AG04450 (cell line): ENCODE measurements at places on chromosomes 13 and 19. TPM values are rescaled to one million over a fixed set of nuclear protein-coding genes. Genes with fewer than 3 reads are reported as not detected.

DNA sequence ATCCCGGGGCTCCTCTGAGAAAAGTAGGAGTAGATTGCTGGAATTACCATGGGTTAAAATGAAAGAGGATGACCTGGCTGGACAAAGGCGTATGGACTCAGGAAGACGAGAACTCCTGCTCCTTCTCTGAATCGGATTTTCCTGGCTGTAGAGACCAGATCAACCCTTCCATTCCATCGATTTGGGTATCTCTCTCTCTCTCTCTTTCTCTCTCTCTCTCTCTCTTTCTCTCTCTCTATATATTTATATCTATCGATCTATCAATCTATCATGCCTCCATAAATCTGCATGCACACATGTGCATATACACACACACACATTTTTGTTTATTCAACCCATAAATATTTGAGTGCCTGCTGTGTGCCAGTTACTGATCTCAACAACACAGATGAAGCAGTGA, 234.9 kb downstream of the LMO7 start:
- no peak for DNase-seq

DNA sequence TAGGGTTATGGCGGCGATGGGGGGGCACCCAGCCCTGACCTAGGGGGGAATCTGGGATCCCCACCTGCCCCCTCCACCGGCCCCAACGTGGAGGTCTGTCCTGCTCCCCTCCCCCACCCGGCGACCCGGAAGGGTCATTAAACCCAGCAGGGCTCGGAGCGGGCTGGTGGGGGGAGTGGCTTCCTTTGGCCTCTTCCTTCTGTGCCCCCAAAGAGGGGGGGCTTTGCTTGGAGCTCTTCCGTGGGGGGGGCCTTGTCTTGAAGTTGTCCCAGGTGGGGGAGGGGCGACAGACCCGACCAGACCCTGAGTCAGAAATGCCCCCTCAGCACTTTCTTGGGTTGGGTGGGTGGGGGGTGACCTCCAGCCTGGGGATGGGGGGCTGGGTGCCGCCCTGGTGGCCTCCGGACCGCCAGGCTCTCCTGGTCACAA, 1.5 kb downstream of the ARID3A start:
- no peak for DNase-seq

DNA sequence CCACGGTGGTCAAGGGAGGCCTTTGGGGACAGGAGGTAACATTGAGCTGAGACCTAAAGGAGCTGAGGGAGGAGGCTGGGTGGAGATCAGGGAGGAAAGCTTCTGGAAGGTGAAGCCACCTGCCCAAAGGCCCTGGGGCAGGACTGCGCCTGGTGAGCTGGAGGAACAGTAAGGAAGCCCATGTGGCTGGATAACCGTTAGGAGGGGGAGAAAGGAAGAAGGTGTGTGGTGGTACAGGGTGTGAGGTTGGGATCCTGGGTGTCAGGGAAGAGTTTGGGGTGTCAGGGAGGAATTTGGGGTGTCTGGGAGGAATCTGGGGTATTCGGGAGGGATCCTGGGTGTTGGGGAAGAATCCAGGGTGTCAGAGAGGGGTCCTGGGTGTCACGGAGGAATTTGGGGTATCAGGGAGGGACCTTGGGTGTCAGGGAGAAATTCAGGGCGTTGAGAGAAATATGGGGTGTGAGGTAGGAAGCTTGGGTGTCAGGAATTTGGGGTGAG, 695 bp downstream of the TICAM1 start:
- no peak for DNase-seq

HSD17B14 gene
- polyA plus RNA-seq, result 2.3 and 3.6 TPM in 2 replicates

SULT2B1 gene
- polyA plus RNA-seq, result 0.12 and 0.20 TPM in 2 replicates

- no peak for DNase-seq
Measured at GRCh38 chr13:39217471-39217870, 179.2 kb downstream of the NHLRC3 start.

ADM5 gene
- polyA plus RNA-seq, result 0.19 and 0.33 TPM in 2 replicates

GRCh38 chr13:44814836-44815235, 174.4 kb downstream of the NUFIP1 start:
- DNase-seq, result no peak

GRCh38 chr13:38419312-38419873, 69.7 kb downstream of the UFM1 start:
- no peak for DNase-seq

COMP gene
- 0.09 TPM in 2 replicates for polyA plus RNA-seq

SPRYD7 gene
- 6.4 and 8.0 TPM in 2 replicates for polyA plus RNA-seq

GRCh38 chr19:35807633-35808032, 5.0 kb downstream of the PRODH2 start:
- no peak for DNase-seq

GRCh38 chr19:33063356-33063752, 1.3 kb downstream of the RHPN2 start:
- DNase-seq, result no peak

- no peak for DNase-seq
Measured at GRCh38 chr13:42393573-42394360, 121.8 kb downstream of the AKAP11 start.

GRCh38 chr19:49324801-49325576, at the start of gene SLC6A16:
Gene SLC6A16 (minus strand): TSS chr19:49325191. CDS start chr19:49311347, 13,844 bp downstream.
- no peak for DNase-seq

DNA sequence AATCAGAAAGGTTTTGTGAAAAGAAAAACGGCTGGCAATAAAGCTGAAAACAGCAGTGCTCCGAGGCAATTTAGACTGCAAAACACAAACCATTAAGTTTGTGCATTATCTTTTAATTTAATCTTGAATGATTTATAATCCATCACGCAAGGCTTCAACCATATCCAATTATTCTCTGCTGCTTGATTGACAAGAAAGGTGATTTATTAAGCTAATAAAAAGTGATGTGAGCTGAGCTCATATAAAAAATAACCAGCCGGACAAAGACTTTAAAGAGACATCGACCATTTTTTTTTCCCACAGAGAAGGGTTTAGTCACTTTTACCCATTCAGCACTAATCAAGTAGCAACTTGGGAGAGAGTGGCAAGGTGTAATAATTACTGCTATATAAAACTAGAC, 33.6 kb downstream of the TSHZ3 start:
- no peak for DNase-seq

DNA sequence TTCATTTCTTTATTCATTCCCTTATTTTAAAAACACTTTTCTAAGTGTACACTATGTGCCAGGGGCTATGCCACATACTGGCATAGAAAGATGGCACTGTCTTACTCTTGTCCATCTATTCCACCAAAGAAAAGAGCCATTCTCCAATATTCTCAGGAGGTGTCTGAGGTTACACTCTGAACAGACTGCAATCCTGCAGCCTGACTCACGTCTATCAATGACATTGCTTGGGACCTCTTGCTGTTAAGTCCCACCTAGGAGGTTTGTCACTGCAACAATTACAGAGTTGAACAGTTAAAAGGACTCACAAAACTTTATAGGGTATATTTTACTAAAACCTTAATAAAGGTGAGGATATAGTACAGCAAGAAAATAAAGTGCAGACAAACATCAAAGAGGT, 512.9 kb upstream of the HTR2A start:
- no peak for DNase-seq

- DNase-seq, result no peak
Measured at GRCh38 chr13:80447747-80448146, 106.8 kb upstream of the SPRY2 start.

DNA sequence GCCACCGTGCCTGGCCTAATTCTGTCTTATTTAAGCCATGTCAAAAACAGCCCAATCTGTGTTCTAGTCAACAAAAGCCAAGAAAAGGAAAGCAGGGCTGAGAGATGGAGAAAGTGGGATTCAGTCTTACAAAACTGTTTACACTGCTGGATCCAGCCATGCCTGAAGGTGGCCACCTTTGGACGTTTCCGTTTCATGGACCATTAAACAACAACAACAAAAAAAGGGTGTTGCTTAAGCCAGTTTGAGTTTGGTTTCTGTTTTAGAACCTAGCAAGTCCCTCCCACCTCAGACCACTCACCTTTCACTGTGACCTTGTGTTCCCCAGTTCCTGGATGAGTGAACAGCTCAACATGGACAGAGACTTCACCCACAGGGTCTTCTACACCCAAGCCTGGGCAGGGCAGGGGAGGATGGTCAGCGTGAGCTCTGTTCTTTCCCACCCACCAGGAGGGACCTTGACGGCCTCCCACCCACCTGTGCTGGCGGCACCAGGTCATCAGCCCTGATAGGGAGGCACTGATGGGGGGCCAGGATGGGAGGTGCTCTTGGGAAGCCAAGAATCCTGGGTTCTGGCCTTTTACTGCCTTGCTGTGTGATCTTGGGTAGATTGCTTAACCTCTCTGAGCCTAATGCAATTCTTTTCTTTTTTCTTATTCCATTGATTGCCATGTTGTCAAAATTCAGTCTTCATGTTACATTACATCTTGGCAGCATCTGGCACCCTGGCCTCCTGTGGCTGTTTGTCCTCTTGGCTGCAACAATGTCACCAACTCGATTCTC, 56.2 kb downstream of the COLGALT1 start:
- no peak for DNase-seq

CYP2F1 gene
- not detected in 2 replicates for polyA plus RNA-seq

LRP3 gene
- polyA plus RNA-seq, result 9.5 and 15.8 TPM in 2 replicates

DNA sequence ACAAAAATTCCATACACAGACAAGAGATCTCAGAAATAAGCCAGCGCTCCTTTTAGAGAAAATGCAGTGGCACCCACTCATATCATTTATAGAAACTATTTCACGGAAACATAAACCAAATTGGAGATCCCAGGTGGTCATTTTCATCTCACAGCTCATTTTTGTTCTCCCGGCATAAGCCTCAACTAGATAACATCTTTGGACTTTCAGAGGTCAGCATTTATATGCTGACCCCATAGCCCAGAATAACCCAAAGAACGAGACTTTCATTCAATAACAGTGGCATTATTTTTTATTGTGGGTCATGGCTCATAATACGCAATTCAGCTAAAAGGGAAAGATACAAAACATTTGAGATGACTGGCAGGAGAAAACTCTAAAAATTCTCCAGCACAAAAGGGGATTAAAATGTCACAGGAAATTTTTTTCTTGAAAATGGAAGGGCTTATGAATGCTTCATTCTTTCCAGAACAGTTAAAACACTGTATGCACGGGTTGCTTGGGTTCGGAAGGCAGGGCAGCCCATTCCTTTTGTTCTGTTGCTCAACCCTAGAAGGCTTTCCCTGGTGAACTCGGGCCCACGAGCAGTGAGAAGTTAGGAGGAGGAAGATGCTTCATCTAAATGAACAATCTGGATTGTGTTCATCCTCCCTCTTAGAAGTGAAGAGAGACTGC, 24.0 kb downstream of the STARD13 start:
- no peak for DNase-seq

DNA sequence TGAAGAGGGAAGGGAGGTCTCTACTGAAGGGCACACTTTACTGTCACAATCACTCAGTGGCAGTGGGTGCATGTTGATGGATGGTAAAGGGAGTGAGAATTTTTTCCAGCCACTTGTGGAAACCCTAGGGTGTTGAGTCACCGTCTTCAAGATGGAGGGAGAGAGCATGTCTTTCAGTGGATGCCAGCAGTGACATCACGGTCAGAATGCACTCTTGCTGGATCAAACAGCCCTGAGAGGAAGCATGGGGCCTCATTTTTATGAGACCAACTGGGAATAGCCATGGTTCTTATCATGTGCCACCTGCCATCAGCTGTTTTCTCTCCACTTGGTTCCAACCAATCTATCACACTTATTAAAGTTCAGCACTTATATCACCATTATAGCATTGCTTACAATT, 182.5 kb downstream of the KCNRG start:
- no peak for DNase-seq

- DNase-seq, result no peak
Measured at GRCh38 chr19:42303876-42304275, 1.5 kb upstream of the PAFAH1B3 start.

CLASRP gene
- polyA plus RNA-seq, result 12.4 and 13.9 TPM in 2 replicates

RFPL4A gene
- polyA plus RNA-seq, result not detected in 2 replicates

GRCh38 chr13:46855166-46855565, 41.7 kb downstream of the HTR2A start:
- DNase-seq, result no peak

EBI3 gene
- polyA plus RNA-seq, result 1.1 and 1.3 TPM in 2 replicates

- no peak for DNase-seq
Measured at GRCh38 chr13:82713687-82714405, 1168.4 kb downstream of the SLITRK1 start.

DNA sequence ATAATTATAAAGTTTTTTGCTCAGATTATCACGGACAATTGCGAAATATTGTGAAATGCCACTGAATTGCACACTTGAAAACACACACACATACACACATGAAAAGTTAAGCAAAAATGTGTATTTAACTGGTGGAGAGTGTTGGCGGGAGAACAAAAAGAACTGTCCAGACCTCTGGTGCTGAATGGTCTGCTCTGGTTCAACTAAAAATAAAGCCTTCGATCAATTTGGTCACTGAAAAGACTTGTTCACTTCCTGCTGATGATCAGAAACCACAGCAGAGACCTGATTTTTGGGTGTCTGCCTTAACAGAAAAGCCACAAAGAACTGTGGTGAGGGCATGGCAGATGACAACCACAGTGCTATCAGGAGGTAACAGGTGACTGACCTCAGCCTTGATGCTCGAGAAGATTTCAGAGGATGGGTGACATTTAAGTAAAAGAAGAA, 4.0 kb upstream of the IGFL1 start:
- DNase-seq, result no peak

- DNase-seq, result no peak
Measured at GRCh38 chr13:43545317-43545874, 241.4 kb downstream of the ENOX1 start.

DNA sequence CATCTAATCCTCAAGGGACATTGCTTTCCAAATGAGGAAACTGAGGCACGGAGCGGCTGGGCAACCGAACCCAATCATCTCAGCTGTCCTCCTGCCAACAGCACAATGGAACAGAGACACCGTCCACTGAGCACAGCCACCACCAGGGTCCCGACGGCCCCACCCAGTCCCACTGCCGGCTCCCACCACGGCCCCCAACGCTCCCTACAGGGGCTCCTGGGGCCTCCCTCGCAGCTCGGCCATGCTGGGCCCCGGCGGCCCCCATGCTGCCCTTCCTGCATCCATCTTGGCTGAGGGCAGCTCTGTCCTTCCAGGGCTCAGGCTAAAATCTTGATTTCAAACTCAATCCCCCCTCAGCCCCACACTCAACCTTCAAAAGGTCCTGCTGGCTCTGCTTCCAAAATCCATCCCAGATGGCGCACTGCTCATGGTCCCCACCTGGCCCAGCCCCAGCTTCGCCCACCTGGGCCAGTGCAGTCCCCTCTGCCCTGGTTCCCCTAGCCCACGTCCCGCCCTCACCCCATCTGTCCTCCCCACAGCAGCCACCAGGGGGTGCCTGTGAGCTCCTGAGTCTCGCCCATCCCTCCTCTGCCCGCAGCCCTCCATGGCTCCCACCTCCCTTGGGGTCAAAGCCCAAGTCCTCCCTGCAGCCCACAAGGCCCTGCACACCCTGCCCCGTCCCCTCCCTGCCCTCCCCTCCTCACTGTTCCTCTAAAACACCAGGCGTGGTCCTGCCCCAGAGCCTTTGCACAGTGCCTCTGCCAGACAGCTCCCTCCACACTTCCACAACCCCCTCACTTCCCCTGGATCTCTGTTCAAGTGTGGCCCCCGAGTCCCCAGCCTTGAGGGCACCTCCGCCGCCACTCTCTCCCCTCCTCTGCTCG, 7.9 kb downstream of the PIP5K1C start:
- no peak for DNase-seq

GRCh38 chr19:7418596-7418995, 69.9 kb downstream of the ARHGEF18 start:
- DNase-seq, result no peak
